Caudate nucleus (tissue), 63 donors: ENCODE measurements at places on chromosomes 12 and 14.

- DNase-seq, result no peak
Measured at GRCh38 chr12:46891306-46891705, 65.5 kb upstream of the SLC38A4 start.

DNA sequence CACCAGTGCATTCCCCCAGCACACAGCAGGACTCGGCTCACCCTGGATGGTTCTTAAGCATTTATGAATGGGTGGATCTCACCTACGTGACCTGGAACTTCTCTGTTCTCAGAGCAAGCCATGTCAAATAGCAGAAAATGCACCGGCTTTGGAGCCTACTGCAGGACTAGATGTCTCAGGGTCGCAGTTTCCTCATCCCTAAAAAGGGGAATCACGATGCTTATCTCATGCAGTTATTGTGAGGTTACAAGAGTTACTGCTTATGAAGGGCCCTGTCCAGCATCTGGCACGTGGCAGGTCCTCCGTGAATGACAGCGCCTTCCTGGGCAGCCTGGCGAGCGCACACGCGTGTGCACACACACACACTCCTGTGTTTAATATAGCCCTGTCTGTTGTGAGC lies 128.5 kb downstream of the ETV6 start:
- no peak for DNase-seq

DNA sequence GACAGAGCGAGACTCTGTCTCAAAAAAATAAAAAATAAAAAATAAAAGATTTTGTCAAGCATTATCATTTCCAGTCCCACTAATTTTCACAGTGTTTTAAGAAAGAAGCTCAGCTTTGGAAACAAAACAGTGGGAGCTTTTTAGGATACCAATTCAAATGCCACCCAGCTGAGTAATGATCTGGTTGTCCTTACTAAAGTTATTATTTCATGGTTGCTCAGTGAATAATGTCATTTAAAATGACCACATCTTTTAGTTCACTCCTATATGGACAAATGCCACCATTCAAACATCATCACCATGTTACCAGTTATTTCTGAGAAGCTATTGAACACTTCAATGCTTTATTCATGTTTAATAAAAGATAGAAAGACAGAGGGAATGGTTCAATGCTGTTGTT lies 365.0 kb downstream of the CCER1 start:
- no peak for DNase-seq

DNA sequence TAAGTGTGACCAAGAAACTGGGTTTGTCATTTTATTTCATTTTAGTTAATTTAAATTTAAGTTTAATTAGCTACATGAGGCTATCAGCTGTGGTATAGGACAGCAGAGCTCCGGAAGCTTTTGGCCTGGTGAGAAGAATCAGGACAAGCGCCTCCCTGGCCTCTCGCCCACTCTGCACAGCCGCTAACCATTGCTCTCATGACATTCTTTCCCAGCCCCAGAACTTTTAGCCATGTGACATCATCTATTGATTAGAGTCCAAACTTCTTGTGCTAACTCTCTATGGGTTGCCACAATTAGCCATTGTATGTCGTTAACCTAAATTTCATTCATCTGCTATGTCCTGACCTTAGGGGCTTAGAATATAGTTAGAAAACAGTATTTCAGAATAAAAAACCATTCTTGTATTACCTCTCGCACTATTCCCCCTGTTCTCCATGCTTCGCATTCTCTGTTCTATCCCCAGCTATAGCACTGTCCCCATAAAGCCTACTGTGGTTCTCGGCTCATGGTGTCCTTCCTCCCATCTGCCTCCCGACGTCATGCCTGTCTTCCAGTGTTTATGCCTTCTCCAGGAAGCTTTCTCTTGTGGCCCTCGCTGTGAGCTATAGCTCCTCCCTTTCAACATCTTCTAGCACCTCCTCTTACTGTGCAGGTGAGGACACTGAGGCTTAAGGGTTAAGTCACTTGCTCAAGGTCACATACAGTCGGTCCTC lies 23.5 kb downstream of the SSH1 start:
- no peak for DNase-seq

GRCh38 chr12:76860256-76860655 lies 18.6 kb downstream of the CSRP2 start:
- DNase-seq, result no peak

DNA sequence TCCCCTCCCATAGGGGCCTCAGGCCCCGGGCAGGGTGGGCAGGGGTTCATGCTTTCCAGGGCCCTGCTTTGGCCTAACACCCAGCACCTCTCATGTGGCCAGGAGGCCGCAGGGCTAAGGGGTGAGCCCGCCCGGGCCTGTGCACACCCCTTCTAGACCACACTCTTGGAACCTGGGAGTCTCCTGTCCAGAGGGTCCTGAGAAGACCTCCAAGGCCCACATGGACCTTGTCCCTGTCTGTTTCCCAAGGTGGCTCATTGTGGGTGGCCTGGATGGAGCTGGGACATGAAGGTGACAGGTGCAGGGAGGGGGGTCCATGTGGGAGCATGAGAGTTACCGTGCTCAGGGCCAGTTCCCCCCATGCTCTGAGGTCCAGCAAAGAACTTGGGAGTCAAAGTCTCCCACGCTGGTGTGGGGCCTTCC lies 11.6 kb downstream of the DLK1 start:
- DNase-seq, result no peak

DNA sequence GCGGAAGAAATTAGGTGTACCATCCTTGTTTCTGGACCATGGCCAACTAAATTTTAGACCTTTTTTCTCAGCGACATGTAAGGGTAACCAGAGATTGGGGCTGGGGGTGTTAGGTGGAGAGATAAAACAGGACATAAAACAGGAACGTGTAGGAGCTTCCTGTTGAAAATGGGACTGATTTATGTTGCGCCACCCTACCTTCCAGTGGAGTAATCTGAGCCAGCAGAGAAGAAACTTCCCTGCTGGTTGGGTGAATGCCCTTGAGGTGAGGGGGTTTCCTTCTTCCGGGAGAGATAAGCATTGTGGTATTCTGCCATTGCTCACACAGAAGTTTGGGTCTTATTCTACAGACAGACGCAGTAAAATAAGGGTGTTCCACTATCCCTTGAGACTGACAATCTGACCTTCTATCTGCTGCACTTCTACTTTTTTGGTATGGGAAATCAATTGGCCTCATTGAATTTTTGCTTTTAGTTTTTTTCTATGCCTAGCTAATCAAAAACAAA lies 417.6 kb downstream of the PCNX1 start:
- DNase-seq, result no peak

- no peak for DNase-seq
Measured at GRCh38 chr14:95875831-95876760, 536 bp upstream of the TUNAR start.
